Coronary artery (tissue), 2 donors: ENCODE measurements at places on chromosomes 6 and 20.

DNA sequence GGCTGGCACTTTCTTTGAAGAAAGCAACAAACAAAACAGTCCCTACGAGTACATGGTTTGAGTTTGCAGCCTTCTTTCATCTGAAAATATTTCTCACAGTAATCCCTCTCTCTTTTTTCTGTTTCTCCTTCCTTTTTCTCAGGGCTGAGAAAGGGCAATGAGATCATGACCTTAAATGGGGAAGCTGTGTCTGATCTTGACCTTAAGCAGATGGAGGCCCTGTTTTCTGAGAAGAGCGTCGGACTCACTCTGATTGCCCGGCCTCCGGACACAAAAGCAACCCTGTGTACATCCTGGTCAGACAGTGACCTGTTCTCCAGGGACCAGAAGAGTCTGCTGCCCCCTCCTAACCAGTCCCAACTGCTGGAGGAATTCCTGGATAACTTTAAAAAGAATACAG, 80.7 kb upstream of the CLDN20 start:
- DNase-seq: no peak

DNA sequence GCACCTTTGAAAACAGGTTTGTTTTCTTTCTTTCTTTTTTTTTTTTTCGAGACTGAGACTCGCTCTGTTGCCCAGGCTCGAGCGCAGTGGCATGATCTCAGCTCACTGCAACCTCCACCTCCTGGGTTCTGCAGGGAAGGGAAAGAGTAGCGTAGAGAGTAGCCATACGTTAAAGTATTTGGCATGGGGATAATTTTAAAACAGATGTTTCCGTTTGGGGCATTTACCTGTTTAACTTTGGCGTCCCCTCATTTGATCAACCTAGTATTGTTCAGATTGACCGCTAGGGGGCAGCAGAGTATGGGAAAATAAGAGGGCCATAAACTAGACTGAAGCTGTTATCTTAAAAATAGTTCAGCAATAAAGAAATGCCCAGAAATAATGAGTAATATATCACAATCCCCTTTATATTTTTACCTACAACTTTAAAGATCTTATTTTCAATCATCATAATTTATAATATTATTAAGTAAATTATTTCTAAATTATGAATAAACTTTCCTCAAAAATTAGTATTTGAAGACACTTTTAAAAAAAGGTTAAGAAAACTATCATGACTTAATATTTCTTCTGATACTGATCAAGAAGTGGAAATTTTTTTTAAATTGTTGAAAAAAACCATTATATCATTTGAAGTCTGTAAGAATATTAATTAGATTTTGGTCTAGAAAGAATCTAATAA, 7.6 kb upstream of the TAAR9 start:
- no peak for DNase-seq

DNA sequence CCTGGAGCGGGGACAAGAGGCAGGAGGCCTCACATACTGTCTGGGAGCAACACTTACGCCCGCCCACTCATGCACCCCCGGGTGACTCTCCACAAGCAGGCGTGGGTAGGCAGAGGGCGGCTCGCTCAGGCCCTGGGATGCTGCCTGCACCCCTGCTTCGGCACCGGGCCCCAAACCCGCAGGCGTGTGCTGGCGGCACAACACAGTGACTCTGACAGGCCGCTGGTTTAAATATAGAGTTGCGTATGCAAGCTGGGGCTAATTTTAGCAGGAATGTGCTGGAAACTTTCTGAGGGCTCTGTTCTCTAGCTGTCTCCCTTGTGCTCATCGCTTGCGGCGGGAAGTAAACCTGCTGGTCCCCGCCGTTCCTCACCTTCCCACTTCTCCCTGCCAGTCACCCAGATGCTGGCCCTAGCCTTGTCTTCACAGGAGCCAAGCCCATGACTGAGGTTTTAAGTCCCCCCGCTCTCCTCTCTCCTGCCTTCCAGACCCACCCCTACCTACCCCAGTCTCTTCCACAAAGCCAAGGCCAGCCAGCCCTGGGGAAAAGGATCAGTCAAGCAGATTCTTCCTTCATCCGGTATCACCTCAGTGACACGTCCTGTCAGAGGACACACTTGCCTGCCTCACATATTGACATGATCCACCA, 94.5 kb upstream of the FOXP4 start:
- DNase-seq: no peak

DNA sequence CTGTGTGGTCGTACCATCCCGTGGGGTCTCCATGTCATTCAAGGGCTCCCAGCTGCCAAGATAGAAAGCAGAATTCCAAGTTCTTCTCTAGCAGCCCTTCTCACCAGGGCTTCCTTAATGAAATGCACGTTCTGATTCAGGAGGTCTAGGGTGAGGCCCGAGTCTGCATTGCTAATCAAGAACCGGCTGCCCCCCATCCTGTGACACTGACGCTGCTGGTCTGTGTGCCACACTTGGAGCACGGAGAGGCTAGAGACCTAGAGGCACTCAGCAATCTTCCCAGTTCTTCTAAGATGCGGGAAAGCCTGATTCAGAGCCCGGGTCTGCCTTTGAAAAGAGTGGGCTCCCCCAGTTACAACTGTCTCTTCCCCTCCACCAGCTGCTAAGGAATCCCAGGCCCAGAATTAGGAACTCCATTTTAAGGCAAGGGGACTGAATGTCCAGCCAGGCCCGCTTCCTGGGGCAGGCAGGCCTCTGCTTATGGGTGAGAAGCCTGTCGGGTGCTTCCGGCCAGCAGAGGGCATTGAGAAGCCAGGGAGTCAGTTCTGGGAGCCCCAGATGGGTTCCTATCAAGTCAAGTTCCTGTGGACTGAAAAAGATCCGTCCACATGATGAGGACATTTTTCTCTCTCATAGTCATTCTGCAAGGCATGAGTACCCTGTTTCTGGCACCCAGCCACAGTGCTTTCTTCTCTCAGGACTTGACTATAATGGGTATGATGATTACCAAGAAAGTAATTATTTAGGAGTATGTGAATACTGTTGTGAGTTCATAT, 69.8 kb upstream of the RIN2 start:
- DNase-seq: peak; percentile 84

DNA sequence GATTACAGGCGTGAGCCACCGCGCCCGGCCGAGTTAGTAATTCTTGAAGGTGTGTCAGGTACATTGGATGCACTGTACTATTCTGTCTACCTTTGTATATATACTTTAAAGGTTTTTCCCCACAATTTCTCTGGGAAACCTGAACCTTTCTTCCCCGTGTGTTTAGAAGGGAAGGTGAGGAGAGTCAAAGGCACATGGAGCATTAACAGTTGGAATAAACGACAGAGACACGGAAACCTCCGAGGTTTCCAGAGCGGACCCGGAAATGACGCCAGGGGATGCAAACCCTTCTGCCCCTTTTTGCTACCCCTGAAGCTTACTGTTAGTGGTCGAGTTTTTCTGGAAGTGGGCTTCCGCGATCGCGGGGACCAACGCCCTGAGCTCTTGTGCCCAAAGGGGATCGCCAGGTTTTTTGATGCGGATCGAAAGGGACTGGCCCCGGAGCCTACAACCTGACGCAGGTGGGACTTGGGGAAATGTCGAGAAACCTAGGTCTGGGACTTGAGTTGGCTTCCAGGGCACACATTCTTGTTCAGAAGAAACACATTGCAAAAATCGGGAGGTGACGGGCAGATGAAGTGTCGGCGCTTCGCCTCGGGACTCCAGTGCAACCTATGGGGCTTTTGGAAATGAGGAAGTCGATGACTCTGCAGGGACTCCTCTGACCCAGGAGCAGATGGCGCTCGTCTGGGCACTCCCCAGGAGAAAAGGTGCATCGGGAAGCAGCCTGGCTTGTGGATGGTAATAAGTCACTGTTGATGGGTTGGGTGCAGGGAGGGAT, 218.2 kb downstream of the OR2B2 start:
- DNase-seq: no peak

- DNase-seq: no peak
These were observed 120.5 kb downstream of the NCOA3 start for GRCh38 chr20:47622118-47622665.

GRCh38 chr20:15240801-15241200, 903.4 kb upstream of the FLRT3 start:
- DNase-seq: no peak

GRCh38 chr20:6630514-6630913, 137.0 kb upstream of the BMP2 start:
- no peak for DNase-seq

DNA sequence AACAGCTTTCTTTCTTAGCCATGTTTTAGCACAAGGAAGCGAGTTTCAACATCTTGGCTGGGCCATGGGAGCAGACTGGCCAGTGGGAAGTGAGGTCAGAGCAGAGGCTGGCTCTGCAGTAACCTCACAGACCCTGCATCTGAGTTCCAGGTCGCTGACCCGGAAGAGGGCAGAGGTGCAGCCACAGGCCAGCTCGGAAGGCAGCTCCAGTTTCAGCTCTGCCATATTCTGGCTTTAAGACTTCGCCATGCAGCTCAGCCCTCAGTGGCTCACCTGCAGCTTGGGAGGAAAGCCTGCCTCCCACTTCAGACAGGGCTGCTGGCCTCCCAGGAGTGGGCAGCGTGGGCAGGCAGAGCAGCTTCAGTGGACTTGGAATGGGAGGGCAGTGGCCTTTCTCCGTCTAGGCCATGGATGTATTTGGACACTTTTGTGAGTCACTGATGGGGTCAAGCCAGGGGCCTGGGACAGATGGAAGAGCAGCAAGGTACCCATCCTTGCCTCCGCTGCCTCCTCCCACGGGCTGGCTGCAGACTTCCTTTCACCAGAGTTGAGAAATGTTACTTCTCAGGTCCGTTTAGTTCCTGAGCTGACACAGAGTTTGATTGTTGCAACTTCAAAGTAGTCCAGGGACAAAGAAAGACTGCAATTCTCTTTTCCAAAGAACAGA, 18.5 kb downstream of the CST8 start:
- DNase-seq: no peak
